GM03348 (cell line): ENCODE measurements at places on chromosomes 1 and 21.

- DNase-seq = no peak
These were observed 6.8 kb downstream of the ARID1A start for GRCh38 chr1:26702680-26703038.

GRCh38 chr21:35475762-35476161, 426.7 kb upstream of the RUNX1 start:
- peak; percentile 37 for DNase-seq

GRCh38 chr1:35532497-35533223, 24.5 kb downstream of the KIAA0319L start:
- DNase-seq = peak; percentile 40

DNA sequence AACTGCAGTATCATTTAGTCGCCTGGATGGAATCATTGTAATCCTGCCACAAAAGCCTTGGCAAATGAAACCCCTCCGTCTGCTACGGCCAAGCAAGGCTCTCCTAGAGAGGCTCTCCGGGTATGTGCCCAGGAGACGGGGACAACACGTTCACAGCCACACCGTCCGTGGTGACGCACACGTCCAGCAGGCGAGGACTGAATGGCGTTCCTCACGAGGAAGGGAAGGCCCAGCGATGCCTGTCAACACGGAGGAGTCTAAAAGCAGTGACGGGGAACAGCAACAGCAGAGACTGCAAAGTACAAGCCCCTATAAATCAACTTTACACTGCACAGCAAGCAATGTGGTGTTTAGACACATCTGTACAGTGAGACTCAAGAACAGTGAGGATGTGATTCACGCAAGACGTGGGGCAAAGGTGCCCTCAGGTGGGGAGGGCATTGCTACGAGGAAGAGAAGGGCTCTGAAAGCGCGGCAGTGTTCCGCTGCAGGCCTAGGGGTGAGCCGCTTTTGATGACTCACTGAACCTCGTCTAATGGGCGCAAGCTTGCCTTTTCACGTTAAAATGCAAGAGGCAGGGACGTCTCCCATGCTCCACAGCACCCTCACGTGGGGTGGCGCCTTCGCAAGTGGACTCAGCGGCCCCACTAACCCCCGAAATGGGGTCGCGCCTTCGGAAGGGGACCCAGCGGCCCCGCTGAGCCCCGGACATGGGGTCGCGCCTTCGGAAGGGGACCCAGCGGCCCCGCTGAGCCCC, 6.8 kb downstream of the WRAP73 start:
- DNase-seq = no peak

DNA sequence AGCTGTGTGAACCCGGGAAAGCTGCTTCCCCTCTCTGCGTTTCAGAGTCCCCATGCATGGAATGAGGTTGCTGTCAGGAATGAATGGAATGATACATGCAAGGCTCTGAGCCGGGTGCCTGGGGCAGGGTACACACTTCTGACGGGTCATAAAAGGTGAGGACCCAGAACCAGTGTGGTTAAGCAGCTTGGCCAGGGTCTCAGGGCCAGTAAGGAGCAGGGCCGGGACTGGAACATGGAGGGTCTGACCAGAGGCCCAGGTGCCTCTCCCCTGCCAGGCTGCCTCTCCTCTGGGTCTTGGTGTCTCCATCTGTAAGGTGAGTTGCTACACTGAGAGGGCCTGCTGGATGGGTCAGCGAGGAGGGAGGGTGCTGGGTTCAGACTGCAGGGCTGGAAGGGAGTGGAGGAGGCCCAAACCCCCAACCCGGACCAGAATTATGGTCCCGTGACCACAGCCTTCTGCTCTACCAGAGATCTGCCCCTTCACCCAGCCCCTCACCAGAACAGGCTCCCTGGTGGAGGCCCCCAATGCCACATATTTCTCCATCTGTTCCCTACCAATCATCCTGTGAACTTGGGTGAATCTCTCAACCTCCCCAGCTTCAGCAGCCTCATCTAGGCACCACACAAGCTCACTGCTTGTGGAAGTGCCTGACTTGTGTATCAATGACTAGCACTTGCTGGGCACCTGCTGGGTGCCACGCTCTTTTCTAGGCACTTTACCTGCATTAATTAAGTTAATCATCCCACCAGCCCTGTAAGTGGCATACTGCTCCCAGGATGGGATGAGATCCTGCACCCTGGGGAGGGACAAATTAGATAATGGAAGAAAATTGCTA, 16.2 kb upstream of the LRP8 start:
- peak; percentile 49 for DNase-seq
